Nephron progenitor cell (in vitro differentiated cells): ENCODE measurements at places on chromosomes 5 and 9.

DNA sequence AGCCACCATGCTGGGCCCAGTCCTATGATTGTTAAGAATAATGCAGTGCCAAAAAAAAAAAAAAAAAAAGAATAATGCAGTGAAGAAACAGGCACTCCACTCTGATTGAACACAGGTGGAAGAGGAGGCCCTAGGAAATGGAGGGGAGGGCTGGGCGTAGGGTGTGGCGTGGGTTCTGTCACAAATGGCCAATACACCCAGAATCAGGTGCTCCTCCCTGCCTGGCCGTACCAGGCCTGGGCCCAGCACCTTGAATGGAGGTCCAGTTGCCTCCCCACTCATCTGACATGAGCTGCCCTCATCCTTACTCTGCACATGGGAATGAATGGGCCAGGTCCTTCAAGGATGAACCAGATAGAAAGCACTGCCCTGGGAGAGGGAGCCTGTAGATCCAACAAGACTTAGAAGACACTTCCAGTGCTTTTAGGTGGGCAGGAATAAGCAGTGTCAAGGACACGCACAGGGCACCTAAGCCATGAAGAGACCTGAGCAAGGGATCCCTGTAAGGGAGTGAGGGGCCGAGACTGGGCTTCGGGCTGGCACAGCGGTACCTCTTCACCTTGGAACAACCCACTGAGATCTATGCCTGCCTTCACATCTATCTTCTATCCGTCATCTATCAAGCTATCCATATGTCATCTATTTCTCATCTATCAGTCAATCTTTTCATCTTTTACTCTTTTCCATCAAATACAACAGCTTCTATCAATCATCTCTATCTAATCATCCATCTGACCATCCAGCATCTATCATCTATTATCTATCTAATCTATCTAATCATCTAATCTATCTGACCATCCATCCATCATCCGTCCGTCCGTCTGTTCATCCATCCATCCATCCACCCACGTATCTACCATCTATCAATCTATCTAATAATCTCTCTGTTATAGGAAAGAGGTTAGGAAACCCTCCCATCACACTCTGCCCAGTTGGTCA lies 15.9 kb downstream of the NINJ1 start:
- no peak for DNase-seq

DNA sequence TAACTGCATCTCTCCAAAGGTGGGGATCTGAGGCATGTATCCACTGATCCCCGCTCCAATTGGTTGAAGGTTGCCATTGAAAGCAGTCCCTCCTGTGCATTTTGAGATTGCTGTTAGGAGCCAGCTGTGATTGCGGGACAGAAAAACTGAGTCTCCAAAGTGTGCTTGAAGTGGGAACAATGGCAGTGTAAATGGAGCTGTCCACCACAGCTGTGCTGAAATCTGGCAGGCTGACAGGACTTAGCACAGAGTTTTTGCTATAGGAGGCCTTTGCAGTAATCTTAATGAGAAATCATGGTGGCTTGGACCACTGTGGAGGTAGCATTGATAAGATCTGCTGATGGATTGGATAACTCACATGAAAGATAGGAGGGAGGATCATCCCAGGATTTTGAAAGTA lies 3.3 kb downstream of the RNF20 start:
- peak; percentile 61 for DNase-seq

DNA sequence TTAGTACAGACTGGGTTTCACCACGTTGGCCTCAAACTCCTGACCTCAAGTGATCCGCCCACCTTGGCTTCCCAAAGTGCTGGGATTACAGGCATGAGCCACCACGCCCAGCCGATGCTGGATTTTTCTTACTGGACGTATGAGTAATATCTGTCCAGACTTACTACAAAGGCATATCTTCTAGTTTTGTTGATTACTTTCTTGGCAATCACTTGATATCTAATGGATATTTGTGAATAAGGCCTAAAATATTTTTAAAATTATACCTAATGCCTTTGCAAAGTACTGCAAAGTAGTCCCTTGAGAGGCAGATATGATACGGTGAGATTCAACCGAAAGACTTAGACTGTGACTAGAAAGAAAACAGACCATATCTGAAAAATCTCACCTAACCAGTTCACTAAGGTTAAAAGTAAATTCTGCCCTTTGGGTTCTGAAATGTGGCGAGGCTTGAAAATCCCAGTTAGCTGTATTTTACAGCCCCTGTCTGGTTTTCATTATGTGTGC lies 152.1 kb downstream of the GNAQ start:
- no peak for DNase-seq

DNA sequence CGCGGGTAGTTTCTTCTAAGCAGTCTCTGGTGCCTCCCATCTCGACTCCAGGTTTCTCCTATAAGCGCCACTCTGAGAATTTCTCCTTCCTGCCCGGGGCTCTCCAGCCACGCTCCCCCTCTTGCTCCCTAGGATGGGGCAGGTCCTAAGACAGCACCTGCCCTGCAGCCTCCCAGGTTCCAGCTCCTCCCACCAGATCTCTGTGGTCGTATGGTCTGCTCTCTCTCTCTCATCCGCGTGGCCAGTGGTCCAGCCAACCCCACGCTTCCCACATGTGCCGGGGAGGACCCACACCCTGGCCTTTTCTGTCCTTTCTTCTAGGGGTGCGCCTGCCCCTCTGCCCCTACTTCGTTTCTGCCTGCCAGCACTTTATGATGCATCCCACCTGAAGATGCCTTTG lies 40.5 kb downstream of the MVB12B start:
- DNase-seq = no peak

DNA sequence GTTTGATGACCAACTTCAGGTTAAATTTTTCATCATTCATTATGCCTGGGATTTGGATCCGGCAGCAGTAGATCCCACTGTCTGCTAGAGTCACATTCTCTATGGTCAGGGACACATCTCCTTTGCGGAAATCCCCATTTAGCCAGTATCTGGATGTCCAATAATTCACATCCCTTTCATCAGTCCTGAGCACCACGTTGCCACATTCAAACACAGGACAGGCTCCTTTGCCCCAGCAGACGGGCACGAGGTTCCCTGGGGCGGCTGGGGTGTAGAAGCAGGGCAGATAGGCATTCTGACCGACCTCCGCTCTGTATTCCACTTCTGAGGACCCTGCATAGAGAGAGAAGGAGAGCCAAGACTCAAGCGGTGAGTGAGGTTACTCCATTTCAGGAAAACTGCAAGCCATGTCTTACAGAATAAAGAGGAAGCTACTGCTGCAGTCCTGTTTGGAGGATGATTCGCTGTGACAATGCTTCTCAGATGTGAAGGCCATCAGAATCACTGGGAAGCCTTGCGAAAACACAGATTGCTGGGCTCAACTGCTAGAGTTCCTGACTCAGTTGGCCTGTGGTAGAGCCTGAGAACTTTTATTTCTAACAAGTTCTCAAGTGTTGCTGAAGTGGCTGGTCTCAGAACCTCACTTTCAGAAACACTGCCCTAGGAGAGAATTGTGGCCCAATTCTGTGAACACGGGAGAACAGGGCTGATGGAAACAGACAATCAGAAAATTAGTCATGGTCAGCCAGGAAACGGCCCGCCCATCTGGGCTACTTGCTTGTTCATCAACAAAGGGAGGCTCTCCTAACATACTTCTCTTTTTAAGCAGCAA lies 2.0 kb downstream of the HAVCR2 start:
- DNase-seq = no peak
